ENCODE measurements at places on chromosomes 6 and 20. TPM values are rescaled to one million over a fixed set of nuclear protein-coding genes. Genes with fewer than 3 reads are reported as not detected.

ZNF311 gene
- total RNA-seq = 0.43 TPM

ARMH2 gene
- 0.40 TPM for total RNA-seq

- no peak for DNase-seq
Measured at GRCh38 chr6:100176951-100177710, 183.1 kb upstream of the MCHR2 start.

DNA sequence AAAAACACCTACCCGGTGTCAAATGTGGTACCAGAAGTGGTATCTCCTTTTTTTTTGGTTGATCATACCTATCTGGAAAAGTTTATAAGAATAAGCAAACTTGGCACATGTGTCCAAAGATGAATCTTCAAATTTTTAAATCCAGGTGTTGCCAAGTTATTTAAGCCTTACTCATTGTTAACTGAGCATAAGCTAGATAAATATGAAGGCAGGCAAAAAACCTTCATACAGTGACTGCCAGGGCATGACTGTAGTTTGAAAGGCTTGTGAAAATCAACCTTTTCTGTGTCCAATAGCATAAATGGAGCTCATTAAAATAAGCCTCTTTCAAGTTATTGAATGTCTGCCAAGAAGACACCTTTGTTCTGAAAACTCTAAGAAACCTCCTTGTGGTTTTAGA, 699.2 kb downstream of the DOK5 start:
- no peak for DNase-seq

DNA sequence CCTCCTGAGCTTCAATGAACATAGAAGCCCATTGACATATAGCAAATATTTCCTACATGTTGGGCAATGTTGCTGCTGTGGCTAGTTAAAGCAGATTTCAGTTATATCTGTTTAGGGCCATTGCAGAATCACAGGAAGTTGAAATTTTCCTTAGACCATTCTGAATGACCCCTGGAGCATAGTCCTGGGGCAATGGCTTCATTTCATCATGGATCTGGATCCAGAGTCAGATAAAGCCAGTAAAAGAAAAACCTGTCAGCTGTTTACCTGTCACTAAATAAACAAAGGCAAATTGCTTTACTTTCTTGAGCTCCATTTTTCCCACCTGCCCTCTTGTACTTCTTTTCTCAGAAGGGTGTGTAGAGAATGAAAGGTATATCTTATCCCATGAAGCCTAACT, 494.0 kb upstream of the MAP3K7 start:
- no peak for DNase-seq

- no peak for DNase-seq
Measured at GRCh38 chr20:2887715-2888114, 14.4 kb downstream of the PTPRA start.

- DNase-seq = no peak
Measured at GRCh38 chr6:108521616-108522107, 39.1 kb upstream of the FOXO3 start.

- DNase-seq = no peak
Measured at GRCh38 chr20:13533946-13534345, 104.8 kb downstream of the TASP1 start.

BTBD9 gene
- 6.4 TPM for total RNA-seq

CCN6 gene
- total RNA-seq = not detected
